Astrocyte of the hippocampus (primary cell): ENCODE measurements at places on chromosomes 16 and 17.
A peak's percentile ranks its signal among the peaks of the same experiment; 100 is the strongest.

DNA sequence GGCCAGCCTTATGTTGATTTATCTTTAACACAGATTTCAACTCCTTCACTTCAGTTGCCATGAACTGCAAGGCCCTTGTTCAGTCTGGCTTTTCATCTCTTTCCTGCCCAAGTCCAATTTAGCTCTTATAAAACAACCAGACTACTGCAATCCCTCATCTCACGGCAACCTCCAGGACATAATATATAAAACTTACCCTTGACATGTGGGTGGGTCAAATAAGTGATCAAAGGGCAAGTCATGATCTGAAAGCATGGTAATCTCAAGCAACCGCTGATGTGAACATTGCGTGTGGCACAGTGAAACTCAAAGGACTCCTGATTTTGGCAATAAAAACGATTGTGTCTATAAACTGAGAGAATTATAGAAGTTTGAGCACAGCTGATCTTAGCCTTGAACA is 364.6 kb downstream of the CDH13 start:
- DNase-seq = no peak

DNA sequence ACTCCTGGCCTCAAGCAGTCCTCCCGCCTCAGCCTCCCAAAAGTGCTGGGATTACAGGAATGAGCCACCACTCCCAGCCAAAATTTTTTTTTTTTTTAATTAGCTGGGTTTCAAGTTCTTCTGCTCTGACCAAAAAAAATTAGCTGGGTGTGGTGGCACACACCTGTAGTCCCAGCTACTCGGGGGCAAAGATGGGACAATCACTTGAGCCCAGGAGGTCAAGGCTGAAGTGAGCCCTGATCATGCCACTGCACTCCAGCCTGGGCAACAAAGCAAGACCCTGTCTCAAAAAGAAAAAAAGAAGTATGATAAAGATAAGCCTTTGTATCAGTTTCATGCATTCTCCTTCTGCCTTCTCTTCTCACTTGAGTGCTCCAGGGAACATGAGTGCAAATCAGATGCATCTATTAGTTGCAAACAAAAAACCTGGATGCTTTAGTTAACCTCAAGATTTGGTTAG is 1.9 kb downstream of the NQO1 start:
- DNase-seq = no peak

DNA sequence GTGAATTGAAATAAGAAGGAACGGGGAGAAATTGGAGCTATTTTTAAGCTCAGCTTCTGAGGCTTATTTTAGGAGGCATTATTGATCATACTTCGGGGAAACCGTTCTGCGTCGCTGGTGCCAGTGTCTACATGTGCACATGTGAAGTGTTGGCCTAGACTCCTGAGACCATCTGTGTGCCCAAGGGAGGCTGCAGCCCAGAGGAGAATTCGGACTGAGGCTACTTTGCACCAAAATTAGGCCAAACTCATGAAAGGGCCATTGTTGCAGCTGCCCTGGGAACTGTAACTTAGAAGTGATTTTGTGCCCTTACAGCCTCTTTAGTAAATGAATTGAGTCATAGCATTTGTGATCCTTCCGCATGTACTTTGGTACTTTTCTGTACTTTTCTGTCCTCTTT is 102.0 kb upstream of the NOL11 start:
- DNase-seq = no peak

DNA sequence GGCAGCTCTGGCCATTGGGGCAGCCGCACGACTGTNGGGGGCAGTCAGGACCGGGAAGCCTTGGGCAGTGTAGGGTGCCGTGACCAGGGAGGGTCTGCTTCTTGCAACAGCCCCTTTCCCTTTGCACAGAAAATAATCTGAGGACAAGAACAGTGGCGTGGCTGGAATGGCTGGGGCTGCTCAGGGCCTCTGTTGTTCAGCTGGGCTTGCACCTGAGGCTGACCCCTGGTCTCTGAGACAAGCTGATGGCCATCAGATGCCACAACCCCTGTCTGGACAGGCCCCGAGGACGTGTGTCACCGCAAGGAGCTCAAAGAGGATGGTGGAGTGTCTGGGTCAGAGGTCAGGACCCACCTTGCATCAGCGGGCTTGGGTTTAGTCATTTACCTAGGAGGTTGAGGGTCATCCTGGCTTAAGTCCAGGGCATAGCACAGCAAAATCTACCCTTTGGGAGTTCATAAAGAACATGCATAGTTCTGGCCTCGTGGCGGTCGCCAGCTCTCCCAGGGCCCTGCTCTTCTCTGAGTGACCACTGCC is 46.9 kb downstream of the METRNL start:
- no peak for DNase-seq

DNA sequence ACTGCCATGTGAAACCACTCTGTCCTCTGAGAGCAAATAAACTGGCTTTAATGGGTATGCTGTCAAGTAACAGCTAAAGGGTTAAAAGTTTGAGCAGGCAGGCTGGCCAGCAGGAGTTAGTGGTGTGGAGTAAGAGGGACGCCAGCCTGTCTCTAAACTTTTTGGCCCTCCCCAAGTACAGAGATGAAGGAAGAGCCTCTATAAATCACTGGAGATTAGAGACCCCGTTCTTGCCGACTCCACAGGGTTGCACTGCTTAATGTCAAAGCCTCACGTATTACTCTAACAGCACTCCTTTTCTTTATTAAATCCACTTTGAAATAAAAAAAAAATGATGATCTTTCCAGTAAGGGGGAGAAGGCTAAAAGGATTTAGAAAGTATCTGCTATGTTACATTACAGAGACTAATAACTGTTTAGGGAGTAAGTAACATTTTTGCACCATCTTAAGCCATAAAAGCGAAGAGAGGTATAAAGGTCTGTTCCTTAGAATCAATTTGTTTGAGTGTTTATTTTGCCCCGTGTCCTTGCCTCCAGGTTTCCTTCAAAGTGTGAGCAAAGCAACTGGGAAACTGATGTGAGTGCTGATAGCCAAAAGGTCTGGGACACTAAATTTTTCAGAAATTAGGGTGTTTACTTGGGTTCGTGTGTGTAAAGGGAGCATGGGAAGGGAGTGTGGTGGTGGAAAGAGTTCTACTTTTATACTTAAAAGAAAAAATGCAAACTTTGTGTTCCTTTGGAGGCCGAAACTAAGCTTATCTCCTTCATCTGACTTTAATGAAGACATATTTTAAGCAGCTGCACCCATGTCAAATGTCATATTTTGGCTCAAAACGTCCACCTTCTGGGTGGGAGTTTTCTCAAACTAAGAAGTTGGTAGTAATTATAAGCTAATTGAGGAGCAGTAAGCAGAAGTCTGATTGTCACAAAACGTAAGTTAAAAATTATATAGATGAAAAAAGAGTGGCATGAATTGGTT is 109.9 kb upstream of the TBX2 start:
- DNase-seq = no peak

GRCh38 chr17:77696721-77697460 is 261.6 kb upstream of the TNRC6C start:
- no peak for DNase-seq

GRCh38 chr17:27477050-27477888 is 21.0 kb downstream of the KSR1 start:
- no peak for DNase-seq

DNA sequence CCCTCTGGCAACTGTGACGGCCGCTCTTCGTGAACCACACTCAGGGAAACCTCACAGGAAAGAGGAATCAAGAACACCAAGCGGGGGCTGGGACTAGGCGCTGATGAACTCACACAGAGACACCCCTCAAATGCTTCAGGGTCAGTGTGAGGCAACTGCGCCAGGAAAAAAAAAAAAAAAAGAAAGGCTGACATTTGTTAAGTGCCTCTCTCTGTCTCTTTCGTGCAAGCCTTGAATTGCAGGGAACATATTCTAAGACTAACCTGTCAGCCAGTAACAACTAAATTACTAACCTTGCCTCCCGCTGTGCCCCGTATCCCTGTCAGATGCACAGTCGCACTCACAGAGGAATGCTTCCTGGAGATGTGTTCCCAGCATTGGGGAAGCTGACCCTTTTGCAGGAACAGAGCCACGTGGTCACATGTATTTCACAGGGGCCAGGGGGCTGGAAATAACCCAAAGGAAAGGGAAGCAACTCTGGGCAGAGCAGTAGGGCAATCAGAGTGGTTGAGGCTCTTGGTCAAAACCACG is 247.8 kb downstream of the XYLT1 start:
- DNase-seq = peak; percentile 40

GRCh38 chr16:83031524-83031923 is 404.8 kb downstream of the CDH13 start:
- peak; percentile 4 for DNase-seq

DNA sequence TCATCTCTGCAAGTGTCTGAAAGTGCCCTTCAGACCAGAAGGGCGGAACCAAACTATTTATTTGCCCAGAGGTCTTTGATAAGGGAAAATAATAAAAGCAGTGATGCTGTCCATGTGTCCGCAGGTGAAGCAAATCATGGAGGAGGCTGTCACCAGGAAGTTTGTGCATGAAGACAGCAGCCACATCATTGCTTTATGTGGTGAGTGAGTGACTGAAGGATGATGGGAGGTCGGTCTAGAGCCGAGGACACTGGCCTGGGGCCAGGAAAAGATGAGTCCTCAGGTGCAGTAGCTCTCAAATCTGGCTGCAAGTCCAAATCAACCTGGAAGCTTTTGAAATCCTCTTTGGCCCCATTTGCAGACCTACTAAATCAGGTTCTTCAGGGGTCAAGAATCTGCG is 6.1 kb downstream of the SGSM2 start:
- no peak for DNase-seq

DNA sequence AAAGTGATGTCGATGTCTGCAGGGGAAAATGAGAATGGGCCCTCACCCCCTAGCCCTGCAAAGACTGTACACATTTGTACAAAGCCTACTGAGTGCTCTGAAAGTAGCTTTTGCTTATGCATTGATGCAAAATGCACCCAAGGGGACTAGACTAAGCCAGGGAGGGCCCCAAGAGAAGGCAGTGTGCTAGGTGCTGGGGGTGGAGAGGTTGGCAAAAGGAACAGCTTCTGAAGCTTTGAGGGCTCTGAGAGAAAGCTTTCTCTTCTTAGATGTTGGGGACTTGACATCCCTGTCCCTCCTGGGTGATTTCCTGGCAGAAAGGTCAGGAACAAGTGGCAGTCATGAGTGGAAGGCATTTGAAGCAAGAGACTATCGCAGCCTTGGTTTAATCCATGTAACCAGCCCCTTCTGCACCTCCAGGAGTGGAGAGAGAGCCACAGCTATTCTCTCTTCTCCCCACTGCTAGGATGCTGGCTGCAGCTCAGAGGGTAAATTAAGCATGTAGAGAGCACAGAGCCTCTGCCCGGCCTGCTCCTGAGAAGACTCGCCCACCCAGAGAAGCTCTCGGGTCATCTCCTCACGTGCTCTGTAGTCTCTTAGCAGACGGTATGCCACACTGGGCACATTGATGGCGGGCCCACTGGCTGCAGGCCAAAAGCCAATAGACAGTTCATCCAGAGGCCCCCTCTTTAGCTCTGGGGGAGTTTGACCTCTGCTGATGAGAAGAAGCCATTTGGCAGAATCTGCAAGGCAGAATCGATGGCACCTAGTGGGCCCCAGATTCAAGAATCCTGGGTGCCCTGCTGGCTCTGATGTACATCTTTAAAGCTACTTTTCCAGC is 221.4 kb downstream of the MSI2 start:
- DNase-seq = no peak

GRCh38 chr16:66052745-66053144 is 313.7 kb upstream of the CDH5 start:
- no peak for DNase-seq

- no peak for DNase-seq
Measured at GRCh38 chr16:58727028-58727781, 6.9 kb downstream of the GOT2 start.

DNA sequence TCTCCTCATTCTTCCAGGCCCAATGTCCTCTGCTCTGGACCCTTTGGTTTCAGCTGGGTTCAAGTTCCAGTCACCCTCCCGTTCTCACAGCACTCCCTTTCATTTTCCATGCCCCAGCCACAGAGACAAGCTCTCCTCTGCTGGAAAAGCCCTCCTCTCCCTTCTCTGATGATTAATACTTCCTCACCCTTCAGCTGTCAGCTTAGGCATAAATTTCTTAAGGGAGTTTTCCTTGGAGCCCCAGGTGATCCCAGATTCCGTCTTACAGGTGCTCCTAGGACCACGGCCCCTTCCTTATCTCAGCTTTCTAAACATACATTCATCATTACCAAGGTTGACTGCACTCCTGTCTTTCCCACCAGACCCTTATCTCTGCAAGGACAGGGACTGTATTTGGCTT is 10.4 kb downstream of the CHAD start:
- no peak for DNase-seq

- DNase-seq = no peak
Measured at GRCh38 chr17:63479495-63480184, 2.8 kb downstream of the ACE start.

DNA sequence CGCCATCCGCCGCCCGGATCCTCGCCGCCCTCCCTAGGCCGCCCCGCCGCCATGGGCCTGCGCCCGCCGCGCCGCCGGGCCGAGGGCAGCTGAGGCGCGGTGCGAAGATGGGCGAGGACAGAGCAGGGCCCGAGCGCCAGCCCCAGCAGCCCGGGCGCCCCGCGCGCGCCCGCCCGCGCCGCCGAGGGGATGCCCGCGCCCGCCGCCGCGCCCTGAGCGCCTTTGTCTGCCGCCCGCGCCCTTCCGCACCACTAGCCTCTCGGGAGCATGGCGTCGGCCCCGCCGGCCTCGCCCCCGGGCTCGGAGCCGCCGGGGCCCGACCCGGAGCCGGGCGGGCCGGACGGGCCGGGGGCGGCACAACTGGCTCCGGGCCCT is 278 bp downstream of the RAB11FIP3 start:
- peak; percentile 65 for DNase-seq

DNA sequence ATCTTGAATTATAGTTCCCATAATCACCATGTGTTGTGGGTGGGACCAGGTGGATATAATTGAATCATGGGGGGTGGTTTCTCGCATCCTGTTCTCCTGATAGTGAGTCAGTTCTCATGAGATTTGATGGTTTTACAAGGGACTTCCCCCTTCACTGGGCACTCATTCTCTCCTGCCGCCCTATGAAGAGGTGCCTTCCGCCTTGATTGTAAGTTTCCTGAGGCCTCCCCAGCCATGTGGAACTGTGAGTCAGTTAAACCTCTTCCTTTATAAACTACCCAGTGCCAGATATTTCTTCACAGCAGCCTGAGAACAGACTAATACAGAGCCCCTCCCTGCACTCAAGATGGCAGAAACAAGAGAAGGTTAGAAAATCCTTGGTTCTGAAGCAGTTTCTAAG is 26.4 kb downstream of the LDAF1 start:
- no peak for DNase-seq

DNA sequence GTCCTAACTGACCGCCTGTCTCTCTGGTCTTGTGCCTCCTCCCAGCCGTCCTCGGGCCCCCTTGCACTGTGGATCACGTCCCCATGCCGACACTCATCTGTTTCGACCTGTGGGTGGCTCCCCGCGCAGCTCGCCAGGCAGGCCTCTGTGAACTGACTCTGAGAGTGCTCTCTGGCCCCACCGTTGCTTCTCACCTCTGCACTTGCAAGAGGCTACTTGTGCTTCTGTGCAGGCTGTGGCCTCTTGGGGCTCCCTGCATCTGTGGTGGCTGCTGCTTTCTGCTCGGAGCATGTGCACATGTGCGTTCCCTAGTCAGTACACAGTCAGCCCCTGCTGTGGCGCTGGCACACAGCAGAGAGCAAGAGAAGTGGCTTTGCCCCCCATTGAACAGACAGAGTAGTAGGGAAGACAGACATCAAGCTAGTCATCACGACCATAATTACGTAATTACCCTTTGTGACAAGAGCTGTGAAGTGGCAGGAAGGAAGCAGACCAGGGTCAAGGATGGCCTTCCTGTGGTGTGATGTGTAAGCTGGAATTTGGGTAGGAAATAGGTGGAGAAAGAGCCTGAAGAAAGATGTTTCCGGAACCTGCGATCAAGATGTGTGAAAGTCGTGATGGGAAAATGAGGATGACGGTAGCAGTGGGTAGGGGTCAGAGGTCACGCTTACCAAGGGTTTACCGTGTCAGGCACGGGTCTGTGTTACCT is 256.0 kb upstream of the CACNG5 start:
- no peak for DNase-seq
